ENCODE measurements at places on chromosomes 3 and 15.
A peak's percentile ranks its signal among the peaks of the same experiment; 100 is the strongest.

- no peak for DNase-seq
Measured at GRCh38 chr15:58666957-58667356, 82.5 kb downstream of the ADAM10 start.

GRCh38 chr15:75159244-75159643, 42.4 kb upstream of the C15orf39 start:
- no peak for DNase-seq

GRCh38 chr15:67406257-67406861, 114.6 kb upstream of the C15orf61 start:
- no peak for DNase-seq

DNA sequence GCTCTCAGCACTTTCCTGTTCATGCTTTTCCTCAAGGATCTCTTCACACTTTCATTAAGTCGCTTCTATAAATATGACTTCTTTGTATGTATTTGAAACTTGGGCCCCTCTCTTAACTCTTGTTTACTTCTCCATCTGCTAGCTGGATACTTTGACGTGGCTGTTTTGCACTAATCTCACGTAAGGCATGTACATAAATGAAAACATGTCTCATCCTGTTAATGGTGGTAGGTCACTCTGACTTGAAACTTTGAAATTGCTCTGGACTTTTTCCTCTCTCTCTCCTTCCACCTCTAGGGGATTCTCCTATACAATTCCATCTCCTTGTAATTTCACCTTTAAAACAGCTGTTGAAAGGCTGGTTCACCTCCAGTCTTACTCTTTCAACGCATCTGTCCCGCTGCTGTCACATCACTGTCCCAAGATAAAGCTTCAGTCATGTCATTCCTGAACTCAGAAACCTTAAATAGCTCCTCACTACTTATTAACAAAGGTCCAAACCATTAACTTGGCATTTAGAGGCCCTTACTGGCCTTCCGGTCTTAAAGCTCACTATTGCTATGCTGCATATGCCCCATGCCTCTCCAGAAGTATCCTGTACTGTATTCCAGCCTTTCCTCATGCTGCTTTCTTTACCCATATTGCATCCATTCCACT, 1.2 kb downstream of the BLOC1S6 start:
- no peak for DNase-seq

DNA sequence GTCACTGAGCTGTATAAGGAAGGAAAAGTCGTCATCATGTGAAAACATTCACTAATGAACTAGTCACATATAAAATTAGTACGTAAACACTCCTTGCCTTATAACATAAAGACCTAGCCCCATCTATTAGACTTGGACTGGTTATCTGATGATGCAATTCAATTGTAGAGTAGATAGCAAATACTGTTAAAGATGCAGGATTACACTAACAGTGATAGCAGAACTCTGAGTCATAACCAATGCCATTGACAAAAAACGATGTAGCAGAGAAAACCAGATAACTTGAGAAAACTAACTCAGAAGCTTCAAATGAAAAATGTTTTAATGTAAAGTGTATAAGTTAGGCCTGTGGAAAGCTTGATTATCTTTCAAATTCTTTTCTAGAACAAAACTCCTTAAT, 132.2 kb downstream of the WDR72 start:
- no peak for DNase-seq

DNA sequence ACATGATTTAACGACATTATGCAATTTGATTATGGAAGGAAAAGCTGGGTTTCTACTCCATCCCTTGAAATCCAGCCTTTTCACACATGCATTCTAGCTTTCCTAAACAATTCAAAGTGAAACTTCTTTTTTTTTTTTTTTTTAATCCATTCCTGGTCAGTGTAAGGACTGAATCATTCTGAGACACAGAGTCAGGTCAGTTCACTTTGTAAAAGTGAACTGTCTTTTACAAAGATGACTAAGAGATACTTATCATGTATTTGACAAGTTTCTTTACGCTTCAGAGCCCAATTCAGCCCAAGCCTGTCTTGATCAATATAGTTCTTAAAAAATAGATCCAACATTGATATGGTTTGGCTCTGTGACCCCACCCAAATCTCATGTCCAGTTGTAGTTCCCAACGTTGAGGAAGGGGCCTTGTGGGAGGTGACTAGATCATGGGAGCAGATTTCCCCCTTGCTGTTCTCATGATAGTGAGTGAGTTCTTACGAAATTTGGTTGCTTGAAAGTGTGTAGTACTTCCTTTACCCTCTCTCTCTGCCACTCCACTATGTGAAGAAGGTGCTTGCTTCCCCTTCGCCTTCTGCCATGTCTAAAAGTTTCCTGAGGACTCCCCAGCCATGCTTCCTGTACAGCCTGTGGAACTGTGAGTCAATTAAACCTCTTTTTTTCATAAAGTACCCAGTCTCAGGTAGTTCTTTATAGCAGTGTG, 345.6 kb upstream of the THBS1 start:
- no peak for DNase-seq

DNA sequence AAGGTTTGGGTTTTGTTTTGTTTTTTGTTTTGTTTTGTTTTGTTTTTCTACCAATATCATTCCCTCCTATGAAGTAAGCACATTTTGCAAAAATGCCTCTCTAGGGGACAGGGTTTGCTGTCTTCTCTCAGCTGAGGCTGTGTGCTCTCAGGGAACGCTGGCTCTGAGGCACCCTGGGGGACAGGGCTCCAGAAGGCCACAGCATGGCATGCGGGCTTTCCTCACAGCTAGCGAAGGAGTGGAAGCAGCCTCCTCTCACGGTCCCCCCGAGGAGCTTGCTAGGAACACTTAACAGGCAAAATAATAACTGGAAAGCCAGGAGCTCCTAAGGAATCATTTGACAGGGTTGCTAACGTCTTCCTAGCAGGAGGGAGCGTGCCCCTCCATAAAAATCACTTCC, 227.7 kb upstream of the ST8SIA2 start:
- no peak for DNase-seq

GRCh38 chr3:28901018-28901417, 379.9 kb upstream of the RBMS3 start:
- peak; percentile 65 for DNase-seq

GRCh38 chr15:45855907-45856579, 221.2 kb downstream of the SQOR start:
- DNase-seq: no peak

- DNase-seq: no peak
Measured at GRCh38 chr3:108088697-108089096, 2.1 kb downstream of the CD47 start.

- DNase-seq: no peak
Measured at GRCh38 chr15:40929660-40930429, 705 bp downstream of the DLL4 start.

- DNase-seq: no peak
Measured at GRCh38 chr3:78183906-78184599, 1144.2 kb downstream of the ROBO2 start.

DNA sequence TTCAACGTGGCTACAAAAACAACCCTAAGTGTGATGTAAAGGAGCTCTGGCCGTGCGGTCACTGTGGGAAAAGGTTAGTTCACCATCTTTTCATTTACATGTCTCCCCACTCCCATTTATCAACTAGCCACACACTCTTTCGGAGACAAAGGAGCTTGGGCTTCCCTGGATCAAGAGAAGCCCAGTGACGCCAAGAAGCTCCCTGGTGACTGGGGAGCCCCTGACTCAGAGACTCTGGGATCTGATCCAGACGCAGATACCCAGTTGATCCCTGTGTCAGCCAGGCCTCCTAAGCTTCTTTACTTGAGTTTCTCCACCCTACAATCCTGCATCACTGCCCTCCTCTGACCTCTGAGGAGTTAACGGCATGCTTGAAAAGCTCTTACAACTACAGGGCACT, 43.9 kb downstream of the HEG1 start:
- no peak for DNase-seq

DNA sequence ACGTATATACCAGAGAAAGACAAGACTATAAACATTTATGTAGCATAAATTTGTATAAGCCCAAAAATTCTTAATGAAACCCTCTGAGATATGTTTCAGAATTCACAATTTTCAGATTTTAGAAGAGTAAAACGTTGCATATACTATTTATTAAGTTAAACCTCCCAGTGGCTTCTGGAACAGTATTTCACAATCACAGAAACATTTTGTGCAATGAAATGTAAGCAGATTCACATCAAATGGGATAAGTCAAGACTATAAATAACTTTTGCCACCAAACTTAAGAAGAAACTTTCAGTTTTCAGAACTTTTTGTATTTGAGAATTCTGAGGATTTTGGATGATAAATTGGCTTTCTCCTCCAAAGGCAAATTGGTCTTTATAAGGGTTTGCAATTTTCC, 9.2 kb downstream of the SLTM start:
- DNase-seq: no peak
